Activated naive CD4-positive, alpha-beta T cell treated with anti-CD3 and anti-CD28 coated beads for 36 hours (primary cell): ENCODE measurements at places on chromosomes 13 and 19.
A peak's percentile ranks its signal among the peaks of the same experiment; 100 is the strongest.

DNA sequence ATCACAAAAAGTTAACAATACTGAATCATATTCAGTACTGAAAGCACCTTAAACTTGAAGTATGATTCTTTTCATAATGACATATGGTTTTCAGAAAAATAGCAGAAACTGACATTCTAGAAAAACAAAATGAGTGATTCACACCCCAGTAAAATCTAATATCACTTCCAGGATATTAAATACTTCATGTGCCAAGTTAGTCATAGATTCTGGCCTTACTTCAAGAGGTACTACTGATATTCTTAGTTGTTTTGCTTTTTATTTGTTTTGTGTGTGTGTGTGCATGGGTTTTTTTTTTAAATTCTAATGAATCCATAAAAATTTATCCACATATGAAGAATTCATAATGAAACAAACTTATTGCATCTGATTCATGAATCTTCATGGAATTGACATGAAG lies 207.9 kb upstream of the UFM1 start:
- no peak for DNase-seq

DNA sequence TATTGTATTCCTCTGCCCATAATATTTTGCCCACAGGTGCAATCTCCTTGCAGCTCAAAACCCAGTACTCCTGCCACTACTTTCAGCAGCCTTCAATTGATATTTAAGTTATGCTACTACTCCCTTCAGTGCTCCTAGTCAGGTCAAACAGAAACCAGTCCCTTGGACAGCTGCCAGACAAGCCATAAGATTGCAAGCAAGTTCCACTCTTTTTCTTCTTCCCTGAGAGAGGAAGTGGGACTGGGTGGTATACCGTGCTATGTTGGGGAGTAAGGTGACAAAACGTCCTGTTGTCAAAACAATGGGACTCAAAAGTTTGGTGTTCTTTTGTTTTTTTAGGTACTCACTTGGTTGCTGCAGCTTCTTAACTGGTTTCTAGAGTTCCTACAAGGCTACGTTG lies 63.1 kb upstream of the FRY start:
- no peak for DNase-seq

DNA sequence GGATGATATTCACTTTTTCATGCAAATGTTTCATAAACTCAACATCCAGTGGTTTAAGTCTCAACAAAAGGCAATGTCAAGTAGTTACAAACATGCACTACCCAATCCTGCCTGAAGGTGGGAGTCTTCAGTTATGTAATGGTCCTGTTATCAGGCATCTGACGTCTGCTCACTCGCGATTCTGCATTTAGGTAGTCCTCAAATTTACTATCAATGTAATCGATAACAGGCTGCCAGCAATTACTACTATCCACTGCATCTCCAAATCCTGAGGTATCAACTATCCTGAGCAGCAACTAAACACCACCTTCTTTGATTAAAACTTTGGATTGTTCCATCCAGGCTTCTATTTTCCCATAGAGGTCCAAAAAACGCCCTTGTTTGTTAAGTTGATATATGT lies 51.2 kb downstream of the NLRP12 start:
- DNase-seq = peak; percentile 79

- no peak for DNase-seq
These were observed 8.5 kb upstream of the ZNF616 start for GRCh38 chr19:52148256-52148655.

GRCh38 chr19:23801803-23802202 lies 43.1 kb upstream of the ZNF681 start:
- DNase-seq = no peak

DNA sequence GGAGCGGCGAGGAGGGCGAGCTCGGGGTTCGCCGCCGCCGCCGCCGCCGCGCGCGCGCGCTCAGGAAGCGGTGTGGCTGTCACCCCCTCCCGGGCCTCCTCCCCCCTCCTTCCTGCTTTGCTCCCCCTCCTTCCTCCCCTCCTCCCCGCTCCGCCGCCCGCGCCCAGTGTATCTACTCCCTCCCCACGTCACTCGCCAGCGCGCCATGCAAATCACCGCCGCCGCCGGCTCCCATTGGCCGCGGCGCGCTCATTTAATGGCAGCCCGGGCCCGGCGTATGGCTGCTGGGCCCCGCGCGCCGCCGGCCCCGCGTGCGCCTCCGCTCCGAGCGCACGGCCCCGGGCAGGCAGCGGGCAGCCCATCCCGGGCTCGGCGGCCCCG lies 335 bp upstream of the SOX1 start:
- DNase-seq = peak; percentile 78

DNA sequence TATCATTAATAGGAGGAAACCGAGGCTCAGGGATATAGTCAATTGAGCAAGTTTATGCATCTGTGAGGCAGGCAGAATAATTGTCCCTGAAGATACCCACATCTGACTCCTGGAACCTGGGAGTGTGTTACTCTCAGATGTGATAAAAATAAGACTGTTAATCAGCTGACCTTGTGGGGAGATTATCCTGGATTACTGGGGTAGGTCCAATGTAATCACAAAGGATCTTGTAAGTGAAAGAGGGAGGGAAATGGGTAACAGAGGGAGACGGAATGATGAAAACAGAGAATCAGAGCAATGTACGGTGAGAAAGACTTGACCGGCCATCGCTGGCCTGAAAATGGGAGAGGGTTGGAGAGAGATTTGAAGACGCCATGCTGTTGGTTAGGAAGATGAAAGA lies 3.2 kb upstream of the EDDM13 start:
- no peak for DNase-seq

- no peak for DNase-seq
These were observed 1.7 kb upstream of the SERTAD3 start for GRCh38 chr19:40445780-40446262.

DNA sequence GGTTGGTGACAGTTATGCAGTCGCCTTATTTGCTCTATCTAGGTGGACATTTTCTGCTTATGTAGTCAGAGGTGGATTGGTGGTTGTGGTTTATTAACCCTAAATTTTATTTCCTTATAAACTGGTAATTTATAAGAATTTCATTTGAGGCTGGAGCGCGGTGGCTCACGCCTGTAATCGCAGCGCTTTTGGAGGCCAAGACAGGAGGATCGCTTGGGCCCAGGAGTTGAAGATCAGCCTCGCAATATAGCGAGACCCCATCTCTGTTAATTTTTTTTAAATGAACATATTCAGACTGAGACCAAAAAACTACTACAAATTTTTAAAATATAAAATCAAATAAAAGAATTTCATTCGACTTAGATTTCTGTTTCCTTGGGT lies 810 bp downstream of the ZNF627 start:
- no peak for DNase-seq

DNA sequence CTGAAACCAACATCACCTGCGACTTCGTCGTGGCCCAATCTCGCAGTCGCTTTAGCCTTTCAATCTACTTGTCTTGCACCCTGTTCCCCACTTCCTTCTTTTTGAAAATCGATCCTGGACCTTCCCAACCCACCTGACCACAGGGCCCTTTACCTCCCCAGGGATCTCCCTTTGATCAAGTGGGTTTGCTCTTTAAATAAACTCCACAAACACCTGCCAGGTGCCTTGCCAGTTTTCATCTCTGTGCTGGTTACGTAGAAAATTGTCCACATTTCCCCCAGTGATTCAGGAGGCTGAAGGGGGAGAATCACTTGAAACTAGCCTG lies 14.5 kb upstream of the RAB20 start:
- DNase-seq = no peak

- DNase-seq = peak; percentile 100
These were observed at the start of gene ZNF555 for GRCh38 chr19:2840794-2841791. ZNF555 (plus strand) TSS chr19:2841475; CDS start chr19:2841573, 98 bp downstream.

GRCh38 chr13:72317346-72318109 lies 409.9 kb downstream of the MZT1 start:
- no peak for DNase-seq

GRCh38 chr13:111215081-111216047 lies 100.3 kb downstream of the ARHGEF7 start:
- DNase-seq = no peak

DNA sequence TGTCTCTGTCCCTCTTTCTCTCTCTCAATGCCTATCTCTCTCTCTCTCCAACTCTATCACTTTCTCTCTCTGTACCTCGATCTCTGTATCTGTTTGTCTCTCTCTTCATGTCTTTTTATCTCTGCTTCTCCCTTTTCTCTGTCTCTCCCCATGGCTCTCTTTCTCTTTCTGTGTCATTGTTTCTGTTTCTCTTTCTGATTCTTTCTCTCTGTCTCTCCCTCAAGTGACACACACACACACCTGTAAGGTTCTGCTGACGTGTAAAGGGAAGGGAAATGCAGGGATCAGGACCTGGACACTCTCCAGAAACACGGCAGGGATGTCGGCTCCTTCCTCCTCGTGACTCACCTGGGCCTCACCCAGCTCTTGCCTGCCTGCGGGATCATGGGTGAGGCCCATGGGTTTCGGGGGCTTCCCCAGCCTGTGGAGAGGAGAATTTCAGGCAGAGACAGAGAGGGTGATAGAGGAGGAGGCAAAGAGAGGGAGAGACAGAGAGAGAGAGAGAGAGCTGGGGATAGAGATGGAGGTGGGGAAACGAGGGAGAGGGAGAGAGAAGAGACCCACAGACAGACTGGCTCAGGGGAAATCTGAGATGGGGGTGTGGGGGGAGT lies 5.4 kb upstream of the PLAUR start:
- DNase-seq = peak; percentile 33

- no peak for DNase-seq
These were observed 300.1 kb downstream of the TBC1D4 start for GRCh38 chr13:75181906-75182305.

DNA sequence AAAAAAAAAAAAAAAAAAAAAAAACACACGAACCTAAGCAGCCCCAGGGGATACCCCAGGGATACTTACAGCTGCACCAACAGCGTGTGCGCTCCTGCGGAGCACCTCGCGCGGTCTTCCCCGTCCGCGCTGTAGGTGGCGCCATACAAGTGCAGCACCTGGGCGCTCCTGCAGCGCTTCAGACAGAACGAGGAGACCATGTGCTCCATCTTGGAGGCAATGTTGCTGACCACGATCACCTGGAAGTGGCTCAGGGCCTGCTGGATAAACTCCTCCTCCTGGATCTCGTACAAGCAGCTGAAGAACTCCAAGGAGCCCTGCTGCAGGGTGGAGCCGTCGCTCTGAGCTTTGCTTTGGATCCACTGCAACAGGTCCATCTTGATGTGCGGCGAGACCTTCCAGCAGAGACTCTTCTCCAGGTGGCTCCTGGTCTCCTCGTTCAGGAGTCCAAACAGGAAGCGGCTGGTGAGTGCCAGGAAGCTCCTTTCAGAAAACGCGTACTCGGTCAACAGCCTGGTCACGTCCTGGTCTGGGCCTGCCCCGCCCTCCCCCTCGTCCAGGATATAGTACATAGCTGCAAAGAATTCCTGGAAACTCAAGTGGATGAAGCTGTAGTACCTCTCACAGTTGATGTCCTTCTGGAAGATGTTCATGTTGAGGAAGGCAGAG lies 14.5 kb downstream of the NLRP12 start:
- DNase-seq = no peak

DNA sequence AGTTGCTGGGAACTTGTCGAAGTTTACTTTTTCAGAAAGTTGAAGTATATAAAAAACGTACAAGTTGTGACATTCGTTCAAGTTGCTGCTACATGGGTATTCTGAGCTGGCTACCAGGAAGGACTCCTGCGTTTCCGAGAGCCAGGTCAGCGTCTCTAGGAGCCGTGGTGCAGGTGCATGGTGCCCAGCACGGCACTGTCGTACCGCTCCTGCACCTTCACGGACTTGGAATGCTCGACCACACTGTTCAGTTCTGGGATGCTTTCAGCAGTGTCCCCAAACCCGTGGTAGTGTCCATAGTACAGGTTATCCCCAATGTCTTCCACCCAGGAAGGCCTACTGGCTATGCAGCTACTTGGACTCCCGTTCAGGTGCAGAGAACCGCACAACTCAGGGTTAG lies 35.4 kb downstream of the ANKRD10 start:
- DNase-seq = no peak

DNA sequence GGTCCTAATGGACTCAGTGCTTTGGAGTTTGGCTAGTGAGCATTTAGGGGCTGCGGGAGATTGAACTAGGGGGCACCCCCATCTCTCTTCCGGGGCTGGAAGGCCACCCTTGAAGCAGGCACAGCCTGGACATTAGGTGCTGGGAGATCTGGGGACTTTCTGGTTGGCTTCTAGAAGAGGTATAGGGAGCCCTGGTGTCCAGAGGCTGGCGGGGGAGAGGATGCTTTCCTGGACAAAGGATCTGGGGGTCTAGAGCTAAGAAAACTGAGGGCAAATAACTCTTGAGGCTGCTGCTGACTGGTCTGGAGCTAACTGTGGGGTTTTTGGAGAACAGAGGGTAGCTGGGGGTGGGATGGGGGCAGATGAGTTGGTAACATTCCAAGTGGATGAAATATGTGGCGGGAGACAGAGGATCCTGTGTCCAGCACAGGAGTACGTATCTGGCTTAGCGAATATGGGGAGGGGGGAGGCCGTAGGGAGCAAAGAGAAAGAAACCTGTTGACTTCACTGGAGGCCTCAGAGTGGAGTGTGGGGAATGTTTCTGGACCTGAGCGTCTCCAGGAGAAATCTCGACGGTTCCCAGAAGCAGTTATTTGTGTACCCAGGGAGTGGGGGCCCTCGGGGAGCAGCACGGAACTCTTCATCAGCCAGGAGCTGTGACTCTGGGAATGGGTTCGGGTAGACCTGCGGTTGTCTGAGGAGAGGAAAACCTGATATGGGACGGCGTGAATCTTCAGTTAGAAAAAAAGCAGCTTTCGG lies 1.4 kb downstream of the HNRNPUL1 start:
- peak; percentile 30 for DNase-seq

- no peak for DNase-seq
These were observed 450 bp downstream of the FBXW9 start for GRCh38 chr19:12695997-12696365.

GRCh38 chr13:64688893-64689677 lies 2541.1 kb downstream of the PCDH9 start:
- DNase-seq = no peak

DNA sequence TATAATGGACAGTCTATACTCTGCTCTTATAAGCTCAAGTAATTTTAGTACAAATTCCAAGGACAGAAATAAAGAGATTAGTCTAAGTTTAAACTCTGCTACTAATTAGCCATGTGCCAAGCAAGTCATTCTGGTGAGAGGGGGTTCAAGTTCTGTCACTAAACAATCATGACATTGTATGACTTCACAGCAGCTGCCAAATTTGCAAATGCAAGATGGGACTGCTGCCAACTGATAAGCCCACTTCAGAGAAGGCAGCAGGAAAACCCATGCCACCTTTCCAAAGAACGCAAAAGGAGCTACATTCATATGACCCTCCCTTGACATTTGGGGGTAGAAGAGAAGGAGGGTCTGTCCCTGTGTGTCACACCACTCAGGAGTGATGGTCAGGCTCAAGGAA lies 60.7 kb upstream of the RFXAP start:
- DNase-seq = no peak

DNA sequence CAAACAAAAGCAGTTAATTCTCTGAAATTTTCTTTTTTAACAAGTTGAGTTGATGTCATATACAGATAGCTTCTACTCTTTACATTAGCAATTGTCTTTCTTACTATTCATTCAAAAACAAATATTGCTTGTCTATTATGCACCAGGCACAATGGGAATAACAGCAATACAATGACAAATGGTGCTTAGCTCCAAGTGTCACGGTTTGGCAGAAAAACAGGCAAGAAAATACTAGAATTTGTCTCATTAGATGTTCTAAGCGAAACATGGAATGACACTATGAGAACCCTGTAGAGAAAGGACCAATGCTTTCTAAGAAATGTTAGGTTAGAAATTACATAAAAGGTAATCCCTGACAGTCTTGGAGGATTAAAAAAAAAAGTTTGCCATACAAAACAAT lies 187.6 kb downstream of the PCDH9 start:
- DNase-seq = no peak
